ENCODE measurements at places on chromosomes 1 and 21. TPM values are rescaled to one million over a fixed set of nuclear protein-coding genes. Genes with fewer than 3 reads are reported as not detected.

Gene LRRC8C
- total RNA-seq, result 1.4 TPM

Gene LCE2B
- not detected for total RNA-seq

Gene TNFRSF18
- total RNA-seq, result not detected

Gene DEPDC1
- total RNA-seq, result 20.3 TPM

Gene KIF2C
- 99.1 TPM for total RNA-seq

Gene ADGRL4
- total RNA-seq, result 5.2 TPM

Gene UBE2U
- total RNA-seq, result not detected

Gene PSRC1
- 33.9 TPM for total RNA-seq

Gene ERO1B
- 35.0 TPM for total RNA-seq

Gene HFM1
- 0.66 TPM for total RNA-seq

Gene LCE1A
- total RNA-seq, result not detected

Gene GNAT2
- 0.34 TPM for total RNA-seq

Gene SLC9C2
- not detected for total RNA-seq

Gene PLA2G2C
- total RNA-seq, result not detected

Gene CERS2
- 143 TPM for total RNA-seq

Gene IL12RB2
- not detected for total RNA-seq

Gene C1orf115
- total RNA-seq, result 0.68 TPM

Gene HNRNPU
- 759 TPM for total RNA-seq

Gene EPHB2
- total RNA-seq, result 8.0 TPM

Gene CHI3L2
- 0.34 TPM for total RNA-seq

Gene TMEM54
- total RNA-seq, result 49.9 TPM

Gene SELL
- 0.15 TPM for total RNA-seq

Gene S100A7A
- total RNA-seq, result not detected

Gene PDZK1
- 0.49 TPM for total RNA-seq

Gene UTS2
- not detected for total RNA-seq

Gene SPRR1B
- total RNA-seq, result not detected

Gene C1QB
- total RNA-seq, result not detected

Gene GPA33
- total RNA-seq, result not detected

Gene C8A
- not detected for total RNA-seq

Gene PER3
- 1.3 TPM for total RNA-seq

Gene CFHR4
- total RNA-seq, result not detected

Gene ADAMTS4
- total RNA-seq, result 0.15 TPM

Gene KCNK2
- 0.50 TPM for total RNA-seq

Gene SLX9
- total RNA-seq, result 46.2 TPM

Gene PAFAH2
- 9.9 TPM for total RNA-seq

Gene CGN
- 1.0 TPM for total RNA-seq

Gene MYOM3
- 0.03 TPM for total RNA-seq

Gene MSH4
- total RNA-seq, result 0.08 TPM

Gene PTGER3
- not detected for total RNA-seq

Gene SPRR4
- not detected for total RNA-seq

Gene SYCP1
- total RNA-seq, result not detected

Gene MYBPH
- total RNA-seq, result not detected

Gene PEX11B
- total RNA-seq, result 19.3 TPM

Gene SPRR2F
- not detected for total RNA-seq

Gene EDARADD
- total RNA-seq, result 1.2 TPM

Gene SIKE1
- 157 TPM for total RNA-seq

Gene MYBPHL
- total RNA-seq, result not detected

Gene LPAR3
- total RNA-seq, result 6.8 TPM

Gene KLHDC8A
- total RNA-seq, result 0.19 TPM

Gene CFAP298
- total RNA-seq, result 74.8 TPM

Gene GPR37L1
- total RNA-seq, result not detected

Gene ALPL
- total RNA-seq, result 0.53 TPM

Gene ZMPSTE24
- 33.9 TPM for total RNA-seq

Gene CFHR1
- total RNA-seq, result 0.58 TPM

Measured in A375 (cell line).